Left renal cortex interstitium (tissue), 4 donors: ENCODE measurements at places on chromosomes 5 and 9. TPM values are rescaled to one million over a fixed set of nuclear protein-coding genes. Genes with fewer than 3 reads are reported as not detected.

- DNase-seq: no peak
These were observed 312.3 kb downstream of the EDIL3 start for GRCh38 chr5:84072339-84072738.

- DNase-seq: no peak
These were observed at the start of gene PBX3 for GRCh38 chr9:125747053-125747764. PBX3 (plus strand) TSS chr9:125747373.

DNA sequence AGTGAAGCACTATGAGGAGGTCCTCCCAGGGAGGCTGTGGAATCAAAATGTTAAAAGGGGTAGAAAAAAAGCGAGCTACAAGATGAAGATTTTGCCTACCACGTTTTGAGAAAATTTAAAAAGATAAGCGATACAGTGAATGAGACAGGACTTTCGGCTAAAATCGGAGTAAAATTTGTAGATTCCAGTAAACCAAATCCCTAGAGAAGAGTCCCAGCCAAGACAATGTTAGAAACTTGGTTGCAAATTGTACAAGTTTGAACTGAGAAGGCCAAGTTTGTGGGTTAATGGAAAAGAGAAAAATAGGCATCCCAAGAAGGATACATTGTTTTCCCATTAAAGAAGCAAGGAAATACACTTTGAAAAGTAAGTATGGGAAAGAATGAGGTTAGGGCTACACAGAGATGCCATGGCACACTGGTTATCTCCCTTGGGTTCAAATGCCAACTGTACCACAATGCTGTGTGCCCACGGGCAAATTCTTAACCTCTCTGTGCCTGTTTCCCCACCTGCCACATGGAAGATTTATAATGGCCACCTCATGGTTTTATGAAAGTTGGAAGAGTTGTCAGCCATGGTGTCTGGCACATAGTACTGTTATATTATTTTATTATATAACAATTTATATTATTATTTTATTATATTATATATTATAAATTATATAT, 16.2 kb upstream of the MGAT1 start:
- DNase-seq: no peak

DNA sequence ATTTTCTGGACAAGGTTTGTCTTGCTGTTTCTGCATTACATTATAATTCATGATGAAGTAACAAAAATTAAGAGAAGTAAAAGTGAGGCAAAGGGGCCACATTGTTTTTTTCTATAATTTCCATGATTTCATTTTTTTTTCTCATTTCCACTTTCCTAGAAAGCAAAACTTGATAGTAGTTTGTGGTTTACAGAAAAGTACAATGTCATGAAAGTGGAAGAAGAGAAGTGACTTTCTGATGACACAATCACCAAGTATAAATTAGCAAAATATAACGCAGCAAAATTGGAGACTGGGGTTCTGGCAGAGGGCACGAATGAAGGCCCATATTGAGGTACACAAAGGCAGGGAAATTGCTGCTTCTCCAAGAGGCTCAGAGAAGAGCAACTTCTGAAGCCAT, 5.0 kb upstream of the IFNA14 start:
- no peak for DNase-seq

- no peak for DNase-seq
These were observed 2.9 kb upstream of the MACIR start for GRCh38 chr5:103255691-103256090.

DNA sequence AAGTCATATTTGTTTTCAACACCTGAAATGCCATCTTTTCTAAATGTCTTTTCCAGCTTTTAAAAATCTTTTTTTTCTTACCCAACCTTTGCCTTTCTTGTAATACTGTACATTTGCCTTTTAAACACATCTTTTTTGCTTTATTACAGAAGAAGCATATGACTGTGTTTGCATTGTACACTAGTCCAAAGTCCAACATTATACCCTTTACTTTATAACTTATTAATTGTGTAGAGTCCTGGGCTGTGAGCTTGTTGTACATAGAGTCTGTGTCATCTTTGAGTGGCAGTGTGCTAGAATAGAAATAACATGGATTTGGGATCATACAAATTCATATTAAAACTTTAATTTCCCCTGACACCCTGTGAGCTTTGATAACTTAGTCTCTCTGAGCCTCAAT, 23.7 kb downstream of the CWC27 start:
- no peak for DNase-seq

GRCh38 chr5:27962198-27962597, 923.8 kb upstream of the CDH9 start:
- DNase-seq: no peak

DNA sequence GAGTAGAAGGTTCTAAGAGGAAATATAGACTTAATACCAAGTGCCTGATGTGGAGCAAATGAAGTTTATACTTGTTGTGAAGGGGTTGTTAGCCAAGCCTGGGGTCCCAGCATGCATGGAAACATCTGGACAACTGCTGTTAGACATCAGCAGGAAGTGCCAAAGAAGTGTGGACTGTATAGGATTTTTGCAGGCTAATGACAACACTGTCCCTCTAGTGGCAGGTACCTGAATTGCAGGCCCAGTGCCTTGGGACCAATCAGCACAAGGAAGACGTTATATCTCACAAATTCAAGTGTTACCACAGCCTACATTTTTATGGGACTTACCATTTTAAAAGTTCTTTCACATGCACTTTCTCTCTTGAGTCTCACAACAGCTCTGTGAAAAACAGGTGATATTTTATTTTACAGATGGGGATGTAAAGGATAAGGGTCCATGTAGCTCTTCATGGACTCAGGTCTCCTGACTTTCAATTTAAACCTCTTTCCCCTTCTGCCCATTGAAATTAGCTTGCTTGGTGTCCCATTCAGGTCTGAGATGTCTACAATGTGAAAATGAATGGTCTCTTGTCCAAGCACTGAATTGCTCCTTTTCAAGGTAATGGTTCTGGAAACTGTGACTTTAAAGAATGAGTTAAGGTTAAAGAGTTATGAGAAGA, 89.0 kb upstream of the MAP1B start:
- no peak for DNase-seq

DNA sequence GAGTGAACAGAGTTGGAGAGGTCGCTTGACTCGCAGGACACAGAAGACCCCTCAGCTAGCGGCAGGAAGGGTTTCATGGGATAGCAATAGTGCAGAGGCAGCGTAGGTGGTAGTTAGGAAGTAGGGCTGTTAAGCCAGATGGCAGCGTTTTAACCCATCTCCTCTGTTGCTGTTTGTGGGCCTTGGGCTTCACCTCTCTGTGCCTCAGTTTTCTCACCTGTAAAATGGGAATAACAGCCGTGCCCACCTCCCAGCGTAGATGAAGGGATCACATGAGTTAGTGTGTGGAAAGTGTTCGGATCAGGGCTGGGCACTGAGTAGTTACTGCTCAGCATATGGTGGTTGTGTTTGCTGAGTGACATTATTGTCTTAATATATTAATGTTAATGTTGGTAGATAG, 1.9 kb downstream of the ZNF354B start:
- no peak for DNase-seq

GRCh38 chr5:124790301-124790894, 44.0 kb upstream of the ZNF608 start:
- DNase-seq: no peak

DNA sequence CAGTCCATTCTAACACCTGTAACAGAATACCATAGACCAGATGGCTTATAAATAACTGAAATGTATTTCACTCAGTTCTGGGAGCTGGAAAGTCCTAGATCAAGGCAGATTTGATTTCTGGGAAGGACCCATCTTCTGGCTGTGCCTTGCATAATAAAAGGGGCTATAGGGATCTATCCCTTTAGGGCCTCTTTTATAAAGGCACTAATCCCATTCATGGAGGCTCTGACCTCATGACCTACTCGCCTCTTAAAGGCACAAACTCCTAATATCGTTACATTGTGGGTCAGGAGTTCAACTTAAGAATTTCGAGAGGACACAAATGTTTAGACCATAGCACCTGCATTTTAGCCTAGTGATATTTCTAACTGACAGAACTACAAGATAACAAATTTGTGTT, 619.0 kb downstream of the CDH18 start:
- no peak for DNase-seq

DNA sequence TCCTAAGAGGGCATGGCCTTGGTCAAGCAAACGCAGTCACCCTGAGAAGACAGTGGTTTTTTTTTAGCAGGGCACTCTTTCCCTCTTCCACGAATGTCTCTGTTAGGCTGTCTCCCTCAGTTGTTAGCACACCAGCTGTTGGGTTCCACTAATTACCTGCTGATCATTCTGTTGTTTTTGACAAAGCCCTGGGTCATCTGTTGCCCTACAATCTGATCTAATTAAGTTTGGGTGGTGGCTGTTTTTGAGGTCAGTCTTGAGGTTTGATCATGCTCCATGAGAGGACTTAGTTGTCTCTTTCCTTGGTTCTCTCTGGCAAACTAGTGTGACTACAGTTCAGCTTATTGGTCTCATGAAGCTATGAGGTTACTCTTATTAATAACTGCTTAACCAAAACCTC, 5.0 kb upstream of the PTPDC1 start:
- DNase-seq: no peak

GRCh38 chr5:52502460-52502999, 285.2 kb upstream of the ITGA1 start:
- no peak for DNase-seq

DNA sequence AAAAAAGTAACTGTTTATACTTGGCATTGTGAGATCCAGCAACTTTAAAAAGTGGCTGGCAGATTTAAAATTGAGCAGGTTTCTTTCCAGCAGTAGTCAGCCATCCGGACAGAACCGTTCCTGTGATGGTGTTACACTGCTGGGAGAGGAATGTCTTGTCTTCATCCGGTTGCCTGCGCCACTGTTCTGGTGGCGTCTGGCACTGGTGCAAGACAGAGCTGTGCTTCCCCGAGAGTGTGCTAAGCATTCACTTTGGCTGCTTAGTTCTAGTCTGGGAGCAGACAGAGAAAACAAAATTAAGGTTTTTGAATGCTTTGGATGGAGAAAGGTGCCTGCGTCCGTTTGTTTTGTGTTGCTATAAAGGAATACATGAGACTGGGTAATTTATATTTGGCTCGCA, 35.5 kb upstream of the CREBRF start:
- DNase-seq: no peak

- no peak for DNase-seq
These were observed 351.8 kb upstream of the WWC1 start for GRCh38 chr5:167939686-167940085.

DNA sequence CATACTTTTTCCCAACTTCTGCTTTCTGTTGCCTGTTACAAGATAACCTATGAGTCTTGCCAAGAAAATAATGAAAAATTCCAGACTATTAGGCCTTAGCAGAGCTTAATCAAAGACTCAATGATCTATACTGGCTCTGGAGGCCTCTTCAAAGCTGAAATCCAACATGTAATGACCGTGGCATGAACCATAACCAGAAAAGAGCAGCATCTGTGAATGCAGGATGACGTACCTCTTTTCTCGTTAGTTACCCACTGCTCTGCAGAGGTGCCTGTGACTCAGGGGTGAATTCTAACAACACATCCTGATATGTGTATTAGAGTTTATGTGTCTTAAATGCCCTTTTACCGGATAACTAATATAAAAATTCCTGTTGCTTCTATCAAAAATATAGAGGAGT, 645.4 kb downstream of the PRELID2 start:
- no peak for DNase-seq

DNA sequence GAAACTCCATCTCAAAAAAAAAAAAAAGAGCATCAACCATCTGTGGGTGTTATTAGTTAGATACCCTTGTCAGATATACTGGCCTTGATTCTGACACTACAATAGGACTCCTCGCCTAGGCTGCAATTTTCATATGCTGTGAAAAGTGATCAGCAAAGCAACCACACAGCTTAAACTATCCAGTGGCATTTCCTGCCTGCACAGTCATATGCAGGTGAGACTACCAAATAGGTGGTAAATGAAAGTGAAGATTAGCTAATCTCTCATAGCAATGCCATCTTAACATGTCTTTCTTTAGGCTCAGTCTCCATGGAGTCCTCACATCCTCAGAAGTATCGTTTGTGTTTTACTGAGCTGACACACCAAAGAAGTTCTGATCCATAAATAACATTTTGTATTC, 40.8 kb downstream of the GRAMD2B start:
- no peak for DNase-seq

- no peak for DNase-seq
These were observed 593.9 kb upstream of the GRAMD2B start for GRCh38 chr5:125829349-125829748.

DNA sequence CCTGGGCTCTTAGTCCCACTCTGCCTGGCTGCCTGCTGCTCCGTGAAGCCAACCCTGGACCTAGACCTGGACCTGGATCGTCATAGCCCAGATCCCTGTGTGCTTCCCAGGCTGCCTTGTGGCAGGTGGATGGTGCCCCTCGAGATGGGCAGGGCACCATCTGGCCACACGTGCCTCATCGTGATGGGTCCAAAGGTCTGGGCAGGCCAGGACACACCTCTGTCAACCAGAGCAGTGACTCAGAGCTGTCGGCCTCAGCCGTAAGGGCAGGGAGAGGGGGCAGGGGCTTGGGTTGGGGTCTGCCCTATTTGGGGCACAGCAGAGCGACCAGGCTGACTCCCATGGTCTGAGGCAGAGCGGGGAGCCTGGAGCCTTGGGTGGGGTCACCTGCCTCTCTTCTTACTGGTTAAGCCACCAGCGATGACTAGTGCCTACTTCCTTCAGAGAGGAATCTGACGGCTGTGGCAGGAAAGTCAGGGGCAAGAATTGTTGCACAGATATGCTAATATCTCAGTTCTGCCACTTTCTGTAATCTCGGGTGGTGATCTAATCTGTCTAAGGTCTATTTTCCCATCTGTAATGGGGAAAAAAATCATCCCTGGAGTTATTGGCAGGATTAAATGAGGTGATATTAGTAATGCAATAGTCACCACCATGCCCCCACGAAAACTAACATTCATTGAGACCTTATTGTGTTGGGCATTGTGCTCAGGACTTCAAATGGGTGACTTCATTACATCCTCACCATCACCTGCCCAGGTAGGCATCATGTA, 3.2 kb upstream of the CDHR2 start:
- DNase-seq: no peak

DNA sequence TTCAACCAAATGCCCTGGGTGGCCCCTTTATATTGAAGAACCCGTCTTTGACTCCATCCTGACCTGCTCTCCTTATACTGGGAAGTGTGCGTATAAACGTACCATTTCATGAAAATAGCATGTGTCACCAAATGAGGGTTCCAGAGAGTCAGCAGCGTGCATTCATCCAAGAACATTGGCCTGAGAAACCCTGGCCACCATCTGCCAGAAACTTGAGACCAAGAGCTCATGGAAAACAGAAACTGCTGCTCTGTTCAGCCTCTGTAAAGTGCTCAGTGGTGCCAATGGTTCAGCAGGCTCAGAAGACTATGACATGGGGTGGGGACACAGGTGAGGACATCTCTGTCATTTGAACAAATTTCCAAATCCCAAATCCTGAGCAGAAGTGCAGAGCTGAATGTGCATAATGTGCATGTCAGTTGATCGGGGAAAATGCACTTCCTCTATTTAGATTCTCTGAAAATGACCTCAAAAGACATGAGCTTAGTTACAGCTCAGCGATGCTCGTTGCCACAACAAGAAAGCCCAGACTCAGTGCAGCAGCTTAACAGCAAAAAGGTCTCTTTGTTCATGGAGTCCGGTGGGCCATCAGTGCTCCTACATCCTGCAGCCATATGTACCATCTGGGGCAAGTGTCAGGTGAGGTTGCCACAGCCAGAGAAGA, 176.1 kb downstream of the ATPSCKMT start:
- no peak for DNase-seq

ESM1 gene
- 13.0 TPM for polyA plus RNA-seq

OBP2B gene
- polyA plus RNA-seq: not detected

TNFSF15 gene
- polyA plus RNA-seq: 4.9 TPM

OLFML2A gene
- 24.5 TPM for polyA plus RNA-seq

LCNL1 gene
- 0.41 TPM for polyA plus RNA-seq

FBLL1 gene
- polyA plus RNA-seq: 0.35 TPM

GZMA gene
- 0.27 TPM for polyA plus RNA-seq

ZBTB6 gene
- polyA plus RNA-seq: 11.7 TPM

ENTPD2 gene
- 5.0 TPM for polyA plus RNA-seq

SPATA31C1 gene
- 0.74 TPM for polyA plus RNA-seq
